ENCODE measurements at places on chromosomes 6 and 20.

- DNase-seq: no peak
Observed at GRCh38 chr20:46063652-46064054, 26.1 kb downstream of the NCOA5 start.

GRCh38 chr6:145878591-145879295 is 64.1 kb upstream of the FBXO30 start:
- DNase-seq: no peak

GRCh38 chr6:23111984-23112383 is 542.6 kb downstream of the HDGFL1 start:
- no peak for DNase-seq

DNA sequence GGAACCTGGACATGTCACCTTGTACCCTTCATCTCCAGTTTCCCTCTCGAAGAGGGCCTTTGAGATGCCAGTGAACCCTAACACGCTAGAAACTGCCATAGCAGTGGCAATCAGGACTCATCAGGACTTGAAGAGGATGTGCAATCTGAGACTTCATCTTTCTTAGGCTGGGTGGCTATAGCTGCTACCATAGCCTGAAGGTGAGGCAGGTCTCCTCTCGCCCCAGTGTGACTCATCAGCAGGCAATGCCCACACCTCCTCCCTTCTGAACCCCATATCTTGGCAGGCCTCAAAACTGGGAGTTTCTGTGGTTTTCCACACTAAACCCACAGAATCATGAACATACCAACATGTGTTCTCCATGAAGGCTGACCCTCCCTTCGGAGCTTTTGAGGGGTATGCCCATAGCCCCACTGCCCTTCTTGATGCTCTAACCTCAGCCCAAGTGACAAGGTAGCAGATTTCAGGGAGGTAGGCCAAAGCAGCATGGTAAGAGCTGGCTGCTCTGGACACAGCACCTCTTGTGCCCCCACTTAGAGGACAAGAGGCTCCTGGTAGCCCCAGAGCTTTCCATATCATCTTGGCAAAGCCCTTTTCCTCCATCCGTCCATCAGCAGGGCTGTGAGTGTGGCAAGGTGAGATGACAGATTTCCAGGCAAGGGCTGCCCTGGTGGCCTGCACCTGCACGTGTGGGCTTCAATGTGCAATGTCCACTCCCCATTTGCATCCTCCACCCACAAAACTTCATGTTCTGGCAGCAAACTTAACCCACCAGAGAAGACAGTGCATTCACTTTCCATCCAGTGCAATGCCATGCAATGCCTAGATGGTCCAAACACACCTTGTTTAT is 2.6 kb downstream of the BLCAP start:
- DNase-seq: no peak

- DNase-seq: peak; percentile 44
Observed at GRCh38 chr6:118980063-118980462, 45.1 kb upstream of the MCM9 start.

DNA sequence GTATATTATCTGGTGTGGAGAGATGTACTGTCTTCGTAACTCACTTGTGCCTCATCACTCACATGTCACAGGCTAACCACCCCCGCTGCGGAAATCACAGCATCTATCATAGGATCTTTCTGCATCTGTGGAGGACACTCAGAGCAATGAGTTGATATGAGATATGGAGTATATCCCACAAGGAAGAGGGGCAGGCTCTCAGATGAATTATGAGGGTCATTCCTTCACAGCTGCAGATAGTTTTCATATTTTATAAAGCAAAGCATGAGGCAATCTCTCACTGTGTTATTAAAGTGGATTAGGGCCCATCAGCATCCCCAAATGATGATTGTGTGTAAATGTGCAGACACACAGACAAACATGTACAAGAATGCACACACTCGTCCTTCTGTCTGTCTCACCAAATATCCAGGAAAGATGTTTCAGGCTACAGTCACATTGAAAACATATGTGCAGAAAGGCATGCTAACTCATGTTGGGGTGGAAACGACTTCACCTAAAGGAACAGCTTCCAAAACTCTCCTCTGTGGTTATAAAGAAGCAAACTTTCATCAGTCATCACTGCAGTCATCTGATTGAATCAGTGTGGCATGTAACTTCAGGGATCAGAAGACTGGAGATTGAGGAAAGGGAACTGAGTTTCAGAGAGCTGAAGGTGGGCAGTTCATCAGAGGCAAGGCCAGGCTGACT is 164.7 kb downstream of the FOXC1 start:
- no peak for DNase-seq

DNA sequence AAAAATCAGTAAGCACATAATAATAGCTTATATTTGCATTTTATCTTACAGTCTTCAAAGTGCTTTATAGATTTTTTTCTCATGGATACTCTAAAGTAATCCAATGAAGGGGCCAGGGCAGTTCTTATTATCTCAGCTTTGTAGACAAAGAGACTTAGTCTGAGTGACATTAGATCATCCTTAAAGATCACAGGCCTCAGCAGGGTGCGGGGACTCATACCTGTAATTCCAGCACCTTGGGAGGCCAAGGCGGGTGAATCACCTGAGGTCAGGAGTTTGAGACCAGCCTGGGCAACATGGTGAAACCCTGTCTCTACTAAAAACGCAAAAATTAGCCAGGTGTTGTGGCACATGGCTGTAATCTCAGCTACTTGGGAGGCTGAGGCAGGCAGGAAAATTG is 14.5 kb downstream of the FERMT1 start:
- no peak for DNase-seq

DNA sequence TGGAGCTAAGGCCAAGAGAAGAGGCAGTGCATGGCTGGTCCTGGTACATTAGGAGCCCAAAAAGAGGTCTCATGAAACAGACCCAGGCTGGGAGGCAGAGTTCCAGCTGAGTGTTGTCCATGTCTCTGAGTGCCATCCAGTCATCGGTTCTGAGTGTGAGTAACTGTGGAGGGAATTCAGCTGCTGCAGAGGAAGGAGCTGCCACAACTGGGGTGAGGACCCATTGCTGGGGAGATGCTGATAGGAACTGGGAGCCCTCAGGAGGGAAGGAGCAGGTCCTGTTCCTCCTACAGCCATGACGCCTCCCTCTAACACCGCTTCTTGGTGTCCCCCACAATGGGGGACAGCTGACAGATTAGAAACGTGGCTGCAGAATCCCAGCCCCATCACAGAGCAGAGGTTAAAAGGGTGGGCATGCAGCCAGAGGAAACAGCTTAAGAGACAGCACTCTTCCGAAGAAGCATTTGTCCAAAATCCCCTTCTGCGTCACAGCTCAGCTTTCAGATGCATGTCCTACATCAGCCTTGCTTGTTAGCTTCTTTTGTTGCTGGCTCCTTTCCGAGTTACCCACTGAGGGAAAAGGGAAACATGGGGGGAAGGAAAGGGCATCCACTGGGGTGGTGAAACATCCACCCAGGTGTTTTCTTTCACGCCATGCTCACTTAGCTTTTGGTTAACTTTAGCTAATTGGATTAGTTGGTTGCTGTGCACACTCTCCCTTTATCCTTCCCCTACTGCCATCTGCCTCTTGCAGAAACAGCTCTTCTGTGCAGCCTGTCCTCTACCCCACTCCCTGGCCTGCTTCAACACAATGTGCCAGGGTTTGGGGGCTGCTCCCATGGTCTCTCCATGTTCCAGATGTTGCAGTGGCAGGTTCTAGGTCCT is 239.2 kb downstream of the SYNDIG1 start:
- DNase-seq: no peak

DNA sequence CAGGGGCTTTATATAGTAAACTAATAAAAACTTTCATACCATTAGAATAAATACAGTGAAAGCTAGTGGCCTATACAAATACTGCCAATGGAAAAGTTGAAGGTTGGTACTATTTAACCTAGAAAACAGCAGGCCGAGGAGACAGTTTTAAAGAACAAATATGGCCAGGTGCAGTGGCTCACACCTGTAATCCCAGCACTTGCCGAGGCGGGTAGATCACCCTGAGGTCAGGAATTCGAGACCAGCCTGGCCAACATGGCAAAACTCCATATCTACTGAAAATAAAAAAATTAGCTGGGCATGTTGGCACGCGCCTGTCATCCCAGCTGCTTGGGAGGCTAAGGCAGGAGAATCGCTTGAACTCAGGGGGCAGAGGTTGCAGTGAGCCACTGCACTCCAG is 24.8 kb downstream of the GLYATL3 start:
- no peak for DNase-seq

- no peak for DNase-seq
Observed at GRCh38 chr6:21625642-21626041, 32.1 kb downstream of the SOX4 start.

GRCh38 chr6:161095916-161096315 is 104.3 kb downstream of the MAP3K4 start:
- DNase-seq: no peak

- DNase-seq: peak; percentile 52
Observed at GRCh38 chr6:45697605-45698004, 318.1 kb downstream of the CLIC5 start.

GRCh38 chr20:21147593-21147992 is 21.7 kb downstream of the KIZ start:
- DNase-seq: peak; percentile 55

GRCh38 chr20:8220716-8221115 is 88.7 kb downstream of the PLCB1 start:
- DNase-seq: no peak

DNA sequence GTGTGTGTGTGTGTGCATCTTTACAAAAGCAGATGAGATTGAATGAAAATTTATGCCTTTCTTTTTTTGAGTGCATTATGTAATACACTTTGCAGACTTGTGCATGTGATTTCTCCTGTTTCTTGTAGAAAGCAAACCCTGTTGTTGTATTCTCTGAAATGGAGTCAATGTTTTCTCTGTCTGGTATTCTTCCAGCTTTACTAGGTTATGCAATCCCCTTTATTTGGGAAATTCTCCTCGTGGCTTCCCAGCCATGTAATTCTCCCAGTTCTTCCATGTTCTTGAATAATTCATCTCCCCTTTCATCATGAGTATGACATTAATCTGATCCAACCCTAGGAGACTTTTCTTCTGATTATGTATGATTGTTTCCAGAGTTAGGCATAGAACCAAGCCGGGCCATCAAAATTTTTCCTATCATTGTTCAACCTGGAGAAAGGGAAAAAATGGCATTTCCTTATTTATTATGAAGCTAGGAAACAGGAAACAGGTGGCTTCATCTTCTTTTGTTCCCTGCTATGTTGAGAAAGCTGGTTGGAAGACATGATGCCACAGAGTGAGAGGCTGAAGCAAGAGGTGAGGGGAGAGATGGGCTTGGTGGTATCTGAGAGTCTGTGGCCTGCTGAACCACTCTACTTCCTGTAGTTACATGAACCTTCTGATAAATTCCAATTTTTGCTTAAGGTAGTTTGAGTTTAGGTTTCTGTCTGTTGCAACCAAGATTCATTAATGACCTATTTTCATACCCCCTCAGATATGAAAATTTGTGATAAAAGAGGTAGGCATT is 68.8 kb downstream of the PRL start:
- no peak for DNase-seq

GRCh38 chr6:99334526-99335127 is 14.8 kb downstream of the FAXC start:
- peak; percentile 85 for DNase-seq

GRCh38 chr6:95856876-95857364 is 158.9 kb upstream of the FUT9 start:
- no peak for DNase-seq

DNA sequence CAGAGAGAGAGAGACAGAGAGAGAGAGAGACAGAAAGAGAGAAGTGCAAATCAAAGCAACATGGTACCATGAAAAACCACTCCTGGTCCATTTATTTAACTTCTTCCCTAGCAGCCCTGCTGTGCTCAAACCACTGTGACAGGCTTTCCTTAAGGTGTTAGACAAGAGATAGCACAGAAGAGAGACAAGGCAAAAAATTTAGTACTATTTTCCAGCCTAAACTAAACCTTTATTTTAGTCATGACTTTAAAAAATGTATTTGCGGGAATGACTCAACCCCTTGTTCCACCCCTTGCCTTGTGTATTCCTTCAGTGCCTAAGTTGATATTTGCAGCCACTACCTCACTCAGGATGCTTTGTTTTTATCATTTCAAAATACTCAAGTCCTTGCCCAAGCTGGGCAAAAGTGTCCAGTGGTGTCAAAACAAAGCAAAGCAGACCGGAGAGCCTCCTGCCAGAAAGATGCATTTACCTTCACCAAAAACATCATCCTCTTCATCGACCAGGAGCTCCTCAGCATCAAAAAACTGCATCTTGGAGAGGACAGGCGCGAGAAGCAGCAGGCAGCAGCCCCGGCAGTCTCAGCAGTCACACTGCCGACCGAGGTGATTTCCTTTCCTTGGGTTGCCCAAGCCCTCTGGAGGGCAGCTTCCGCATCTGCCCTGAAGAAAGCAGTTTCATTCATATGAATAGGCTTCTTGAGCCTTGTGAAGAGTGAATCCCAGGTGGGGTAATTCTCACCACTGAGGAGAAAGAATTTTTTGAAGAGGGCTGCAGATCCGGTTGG is at the start of gene RIPOR2:
Gene RIPOR2 (minus strand): TSS at position 595 of the 787 bp plus-strand sequence. CDS start 62 bp downstream, at position 533.
- no peak for DNase-seq

DNA sequence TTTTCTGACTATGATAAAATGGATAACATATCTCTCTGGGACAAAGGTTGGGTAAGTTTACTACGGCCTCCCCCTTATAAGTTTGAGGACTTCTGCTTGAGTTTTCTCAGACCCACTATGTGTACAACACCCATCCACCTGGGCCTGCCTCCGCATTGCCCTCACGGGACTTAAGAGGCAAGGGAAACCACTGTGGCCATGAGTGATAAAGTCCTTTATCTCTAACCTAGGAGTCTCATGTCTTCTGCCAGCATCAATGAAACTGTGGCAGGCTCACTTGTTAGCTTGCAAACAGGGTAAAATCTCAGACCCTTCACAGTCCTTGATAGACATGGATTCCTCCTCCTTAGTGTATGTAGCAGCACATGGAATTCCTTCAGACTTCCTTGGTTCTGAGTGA is 173.4 kb upstream of the MYLIP start:
- peak; percentile 19 for DNase-seq

- DNase-seq: no peak
Observed at GRCh38 chr6:150084426-150084825, 15.5 kb upstream of the ULBP3 start.

- no peak for DNase-seq
Observed at GRCh38 chr6:56802584-56802983, 152.3 kb upstream of the BEND6 start.

DNA sequence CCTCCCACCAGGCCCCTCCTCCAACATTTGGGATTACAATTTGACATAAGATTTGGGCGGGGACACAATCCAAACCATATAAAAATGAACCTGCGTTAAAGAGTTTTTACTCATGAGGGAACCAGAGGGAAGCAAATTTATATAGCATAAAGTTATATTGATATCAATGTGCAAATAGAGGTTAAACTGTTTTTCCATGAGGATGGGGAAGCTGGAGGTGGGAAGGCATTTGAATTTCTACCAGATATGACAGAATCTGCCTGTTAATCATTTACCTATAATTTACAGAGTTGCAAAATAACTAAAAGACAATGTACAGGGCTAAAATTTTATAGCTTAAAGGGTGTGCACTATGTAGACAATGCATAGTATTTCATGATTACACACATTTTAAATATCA is 322.0 kb upstream of the FKBP1C start:
- no peak for DNase-seq

DNA sequence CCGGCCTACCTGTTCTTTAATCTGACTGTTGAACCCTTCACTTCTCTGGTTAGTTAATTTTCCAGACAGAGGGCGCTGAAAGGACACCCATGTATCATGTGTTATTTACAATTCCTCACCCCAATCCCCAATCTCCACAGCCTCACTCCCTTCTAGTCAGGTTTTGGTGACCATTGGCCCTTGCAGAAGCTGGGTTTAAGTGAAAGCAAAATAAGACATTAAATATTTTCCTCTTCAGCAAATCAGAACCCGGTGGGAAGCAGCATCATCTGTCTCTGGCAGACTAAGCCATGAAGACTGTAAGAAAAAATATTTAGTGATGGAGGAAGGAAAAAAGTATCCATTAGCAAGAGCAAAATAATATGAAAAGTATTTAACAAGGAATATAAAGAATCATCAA is 9.4 kb upstream of the HLA-DQA1 start:
- DNase-seq: peak; percentile 69

Measured in OCI-M1 (cell line).